Stimulated activated CD4-positive, alpha-beta T cell treated with anti-CD3 and anti-CD28 coated beads, Interleukin-1b, Interleukin-23, amount 100 ng/mL, for 1 hour (primary cell): ENCODE measurements at places on chromosomes 2 and 18.

GRCh38 chr2:132875193-132875592 lies 205.2 kb upstream of the LYPD1 start:
- no peak for DNase-seq

DNA sequence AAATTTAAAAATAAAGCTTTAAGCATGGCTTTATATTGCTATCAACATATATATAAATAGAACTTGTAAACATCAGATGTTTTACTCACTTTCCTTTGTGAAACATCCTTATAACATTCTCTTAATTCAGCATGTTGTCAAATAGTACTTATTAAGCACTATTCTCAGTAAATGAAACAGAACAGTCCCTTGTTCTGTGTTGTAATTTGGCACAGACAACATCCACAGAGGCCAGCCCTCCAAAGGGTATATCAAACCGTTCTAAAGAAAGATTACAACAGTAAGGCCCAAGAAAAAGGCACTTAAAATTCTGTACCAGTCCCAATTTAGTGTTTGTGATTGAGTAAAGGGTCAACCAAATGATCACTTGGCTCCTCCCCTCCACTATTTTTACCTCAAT lies 46.0 kb downstream of the GAREM1 start:
- no peak for DNase-seq

- no peak for DNase-seq
These were observed 58.1 kb downstream of the AGAP1 start for GRCh38 chr2:235551965-235552364.

DNA sequence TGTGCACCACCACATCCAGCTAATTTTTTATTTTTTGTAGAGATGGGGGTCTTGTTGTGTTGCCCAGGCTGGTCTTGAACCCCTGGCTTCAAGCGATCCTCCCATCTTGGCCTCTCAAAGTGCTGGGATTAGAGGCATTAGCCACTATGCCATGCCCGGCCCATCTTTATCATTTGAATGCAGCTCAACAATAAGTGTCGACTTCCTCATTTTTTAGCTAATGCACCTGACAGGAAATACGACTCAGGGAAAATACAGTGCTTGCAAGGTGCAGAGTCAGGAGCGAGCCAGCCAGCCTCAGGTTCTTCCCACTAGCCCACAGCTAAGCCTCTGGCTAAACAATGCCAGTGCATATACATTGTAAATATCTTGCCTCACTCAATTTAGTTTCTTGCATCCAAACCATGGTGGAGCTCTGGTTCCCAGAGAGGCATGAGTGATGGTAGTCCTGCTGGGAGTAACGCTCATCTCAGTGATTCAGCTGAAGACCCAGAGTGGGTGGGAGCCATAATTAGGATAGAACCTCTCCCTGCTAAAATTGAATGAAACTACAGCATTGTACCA lies 135.0 kb downstream of the TGIF1 start:
- DNase-seq, result no peak

DNA sequence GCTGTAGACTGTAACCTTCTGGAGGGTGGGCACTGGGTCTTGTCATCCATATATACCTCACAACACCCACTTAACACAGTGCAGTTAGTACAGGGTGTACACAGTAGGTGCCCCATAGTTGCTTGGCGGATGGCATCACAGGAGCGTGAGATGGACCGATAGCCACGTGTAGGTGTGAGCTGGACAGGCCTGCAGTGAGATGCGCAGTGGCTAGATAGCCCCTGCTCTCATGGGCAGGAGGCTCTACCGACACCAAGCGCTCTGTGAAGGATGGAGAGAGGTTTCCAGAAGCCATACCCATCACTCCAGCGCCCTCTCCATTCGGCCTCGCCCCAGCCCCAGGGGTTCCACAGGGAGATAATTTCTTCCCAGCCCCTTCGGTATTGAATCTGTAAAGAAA lies 49.5 kb downstream of the CAPN13 start:
- no peak for DNase-seq

- DNase-seq, result no peak
These were observed 92.4 kb upstream of the LCLAT1 start for GRCh38 chr2:30354621-30355020.

DNA sequence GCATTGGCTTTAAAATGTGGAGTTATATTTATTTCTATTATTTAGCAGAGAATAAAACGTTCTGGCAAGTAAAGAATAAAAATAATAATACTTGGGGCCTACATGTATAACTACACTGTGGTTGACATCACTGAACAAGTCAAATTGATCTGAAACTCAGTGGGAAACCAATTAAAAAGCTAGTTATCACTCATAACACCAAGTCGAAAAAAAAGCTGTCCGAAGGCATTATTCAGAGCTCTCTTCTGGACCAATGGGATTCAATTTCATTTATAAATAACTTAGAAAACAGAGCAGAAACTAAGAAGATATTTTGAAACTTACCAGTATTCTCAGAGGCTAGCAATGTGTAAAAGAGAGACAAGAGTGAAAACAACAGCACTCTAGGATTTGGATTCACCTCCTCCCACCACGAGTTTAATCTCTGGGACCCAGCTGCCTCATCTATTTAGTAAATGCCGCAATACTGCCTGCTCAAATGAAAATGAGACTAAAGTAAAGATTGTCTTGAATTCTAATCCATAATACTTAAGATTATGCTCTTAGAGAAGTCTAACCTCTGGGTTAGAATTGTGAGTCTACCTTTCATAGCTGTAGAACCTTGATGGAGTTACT lies 128.4 kb downstream of the NBAS start:
- DNase-seq, result no peak

DNA sequence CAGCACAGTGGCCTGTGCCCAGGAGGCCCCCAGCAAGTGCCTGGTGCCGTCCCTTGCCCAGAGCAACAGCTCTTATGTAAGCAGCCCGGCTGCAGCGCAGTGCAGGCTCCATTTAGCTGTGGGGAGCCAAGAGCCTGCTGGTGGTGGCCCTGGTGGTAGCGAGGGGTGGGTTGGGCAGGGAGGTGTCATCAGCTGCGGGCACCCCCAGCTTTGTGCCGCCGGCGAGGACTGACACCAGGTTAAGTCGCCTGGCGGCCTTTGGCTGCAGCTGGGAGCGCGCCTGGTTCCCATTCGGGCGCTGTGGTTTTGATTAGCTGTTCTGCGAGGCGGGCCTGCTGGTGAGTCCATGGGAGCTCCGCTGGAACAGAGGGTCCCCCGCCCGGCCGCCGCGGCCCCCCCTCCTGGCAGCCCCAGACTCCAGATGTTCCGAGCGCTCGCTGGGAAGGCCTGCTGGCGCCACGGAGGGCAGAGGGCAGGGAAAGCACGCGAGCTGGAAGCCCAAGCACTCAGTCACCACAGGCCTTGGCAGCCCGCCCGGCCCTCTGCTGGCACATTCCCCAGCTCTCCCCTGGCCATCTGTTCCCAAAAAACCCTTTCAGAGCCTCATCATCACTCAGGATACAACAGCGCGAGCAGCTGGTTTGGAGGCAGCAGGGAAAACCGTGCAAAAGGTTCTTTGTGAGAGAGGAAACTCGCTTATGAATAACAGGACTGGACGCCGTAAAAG lies 18.4 kb downstream of the ATOH8 start:
- DNase-seq, result no peak

GRCh38 chr18:65938592-65939372 lies 188.0 kb downstream of the CDH7 start:
- no peak for DNase-seq
